ENCODE measurements at places on chromosomes 1 and 21.
A peak's percentile ranks its signal among the peaks of the same experiment; 100 is the strongest.

DNA sequence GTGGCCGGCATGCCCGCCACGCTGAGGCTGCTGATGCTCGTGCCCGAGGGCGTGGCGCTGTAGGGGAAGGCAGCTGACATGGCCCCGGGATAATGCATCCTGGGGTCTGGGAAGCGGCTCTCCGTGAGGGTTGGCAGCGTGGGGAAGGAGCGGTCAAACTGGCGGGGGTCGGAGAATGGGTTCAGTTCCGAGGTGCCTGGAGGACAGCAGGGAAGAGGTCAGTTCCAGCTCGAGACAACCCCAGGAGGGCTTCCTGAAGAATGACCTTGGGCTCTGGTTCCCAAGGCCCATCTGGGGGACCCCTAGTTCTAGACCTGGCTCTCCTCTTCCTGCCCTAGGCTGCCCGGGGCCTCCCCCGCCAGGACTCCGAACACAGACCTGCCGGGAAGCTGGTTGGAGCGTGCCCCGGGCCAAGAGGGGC lies 27.6 kb downstream of the RUNX3 start:
- DNase-seq, result peak; percentile 6

GRCh38 chr1:117447661-117448060 lies 80.4 kb downstream of the MAN1A2 start:
- DNase-seq, result no peak

GRCh38 chr1:63051356-63051755 lies 267.4 kb downstream of the ATG4C start:
- no peak for DNase-seq

GRCh38 chr1:21633992-21634805 lies 35.0 kb downstream of the RAP1GAP start:
- no peak for DNase-seq

- DNase-seq, result peak; percentile 63
These were observed 2.2 kb downstream of the ACAP3 start for GRCh38 chr1:1305300-1306069.

- DNase-seq, result no peak
These were observed 111.8 kb upstream of the CYYR1 start for GRCh38 chr21:26684889-26685288.

DNA sequence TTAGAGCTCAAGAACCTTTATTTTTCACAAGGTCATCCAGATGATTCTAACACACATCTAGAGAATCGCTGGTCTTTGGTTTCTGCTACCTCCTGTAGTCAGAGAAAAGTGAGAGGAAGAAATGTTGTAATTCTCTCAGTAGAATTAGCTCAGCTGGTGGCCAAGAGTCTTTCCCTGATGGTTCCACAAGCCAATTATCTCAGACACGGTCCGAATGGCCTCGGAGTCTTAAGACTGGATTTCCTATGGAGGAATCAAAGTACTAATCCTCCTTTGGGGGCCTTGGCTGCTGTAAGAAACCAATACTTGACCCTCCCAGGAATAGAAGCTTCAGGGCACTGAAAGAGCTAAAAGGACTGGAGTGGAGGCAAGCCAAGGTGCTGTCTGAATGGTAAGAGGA lies 1.8 kb downstream of the TMEM81 start:
- DNase-seq, result no peak

GRCh38 chr21:39452970-39453342 lies 1.2 kb downstream of the SH3BGR start:
- no peak for DNase-seq

- no peak for DNase-seq
These were observed 50.3 kb upstream of the DMRTA2 start for GRCh38 chr1:50473513-50473912.

DNA sequence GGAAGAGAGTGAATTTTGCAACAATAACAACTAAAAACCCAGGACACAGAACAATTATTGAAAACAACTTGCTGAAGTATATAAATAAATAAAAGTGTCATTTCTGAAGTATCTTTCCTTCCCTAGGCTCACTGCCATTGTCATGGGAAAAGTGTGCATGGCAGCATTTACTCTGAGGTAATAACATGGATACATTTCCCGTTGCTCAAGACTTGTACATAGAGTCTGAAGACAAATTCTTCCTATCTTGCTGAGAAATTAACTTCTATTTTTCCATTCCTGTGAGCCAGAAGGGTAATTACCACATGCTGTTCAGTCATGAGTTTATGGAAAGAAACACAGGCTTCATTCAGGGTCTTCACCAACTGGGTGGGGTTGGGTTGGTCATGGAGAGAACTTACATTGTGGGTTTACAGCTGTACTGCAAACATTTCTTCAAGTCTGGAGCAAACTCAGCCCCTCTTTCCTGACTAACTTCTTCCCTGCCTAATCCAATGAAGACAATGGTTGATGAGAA lies 32.2 kb downstream of the ST6GALNAC3 start:
- DNase-seq, result no peak

- DNase-seq, result no peak
These were observed 119.8 kb downstream of the OSBPL9 start for GRCh38 chr1:51736702-51737101.

DNA sequence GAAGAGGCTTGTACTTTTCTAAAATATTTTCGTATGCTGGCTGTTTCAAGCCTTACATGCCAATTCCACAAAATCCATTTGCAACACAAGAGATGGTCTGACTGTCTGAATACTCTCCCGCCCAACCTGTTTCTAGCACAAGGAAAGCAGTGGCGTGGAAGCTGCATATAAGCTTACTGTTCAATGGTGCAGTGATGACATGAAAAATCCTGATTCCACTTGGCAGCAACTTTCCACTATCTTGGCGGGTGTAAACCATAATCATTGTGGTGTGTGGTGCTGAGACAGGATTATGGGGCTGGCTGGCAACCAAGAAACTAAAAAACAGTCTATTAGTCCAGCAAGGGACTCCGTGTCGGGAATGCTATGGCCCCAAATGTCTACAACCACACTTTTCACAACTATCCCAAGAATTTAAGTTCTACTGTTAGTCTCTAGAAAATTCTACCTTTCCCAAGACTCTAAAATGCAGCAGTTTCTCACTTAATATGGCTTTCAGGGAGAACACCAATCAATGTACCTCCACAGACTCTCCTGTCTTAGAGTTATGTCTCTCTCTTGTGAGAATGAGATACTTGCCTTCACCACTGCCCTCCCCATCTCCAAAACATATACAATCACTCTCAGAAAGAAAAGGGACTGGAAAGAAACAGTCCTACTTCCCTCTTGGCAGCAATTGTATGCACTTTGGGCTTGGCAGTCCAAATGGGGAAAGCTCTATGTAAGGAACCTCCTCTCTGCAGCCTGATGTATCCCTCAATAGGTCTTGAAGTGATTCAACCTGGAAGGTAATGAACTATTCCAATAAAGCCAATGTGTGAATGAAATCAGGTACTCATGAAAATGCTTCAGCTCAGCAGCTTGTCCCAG lies 9.5 kb downstream of the COLGALT2 start:
- no peak for DNase-seq

DNA sequence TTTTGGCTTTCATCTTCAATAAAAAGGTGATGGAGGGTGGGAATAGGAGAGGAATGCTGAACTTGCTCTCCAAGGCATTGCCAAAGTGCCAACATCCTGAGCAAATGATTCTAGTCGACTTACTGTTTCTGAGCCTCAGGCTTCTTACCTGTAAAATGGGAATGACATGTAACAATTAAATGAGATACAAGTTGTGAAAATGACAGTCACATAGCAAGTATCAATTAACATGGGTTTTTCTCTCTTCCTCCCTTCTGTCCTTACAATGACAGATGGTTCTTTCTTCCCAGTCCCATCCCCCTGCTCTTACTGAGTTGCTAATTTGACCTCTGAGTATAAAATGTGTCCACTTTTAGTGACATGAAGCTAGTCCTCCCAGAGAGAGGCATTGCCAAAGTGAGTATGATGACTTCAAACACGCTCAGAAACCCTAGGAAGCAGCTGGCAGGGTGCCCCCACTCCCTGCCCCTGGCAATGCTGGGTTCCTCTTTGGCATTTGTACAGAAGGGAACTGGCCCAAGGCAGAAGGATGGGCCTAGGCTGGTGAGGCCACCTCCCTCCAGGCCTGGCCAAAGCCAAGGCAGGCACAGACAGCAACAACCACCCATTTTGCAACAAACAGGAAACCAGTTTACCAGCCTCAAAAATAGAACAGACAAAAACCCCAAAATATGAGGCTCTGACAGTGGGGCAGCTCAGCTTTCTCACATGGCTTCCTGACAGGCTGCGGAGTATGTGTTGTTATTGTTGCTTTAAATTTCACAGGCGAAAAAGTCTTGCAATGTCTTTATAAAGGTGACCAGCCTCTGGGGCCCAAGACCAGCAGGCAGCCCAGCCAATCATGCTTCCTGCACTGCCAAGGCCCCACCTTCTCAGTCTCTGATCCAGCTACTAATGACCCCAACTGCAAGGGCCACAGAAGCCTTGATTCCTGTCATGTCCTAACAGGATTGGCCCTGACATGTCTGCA lies 115.9 kb downstream of the HIVEP3 start:
- DNase-seq, result no peak

DNA sequence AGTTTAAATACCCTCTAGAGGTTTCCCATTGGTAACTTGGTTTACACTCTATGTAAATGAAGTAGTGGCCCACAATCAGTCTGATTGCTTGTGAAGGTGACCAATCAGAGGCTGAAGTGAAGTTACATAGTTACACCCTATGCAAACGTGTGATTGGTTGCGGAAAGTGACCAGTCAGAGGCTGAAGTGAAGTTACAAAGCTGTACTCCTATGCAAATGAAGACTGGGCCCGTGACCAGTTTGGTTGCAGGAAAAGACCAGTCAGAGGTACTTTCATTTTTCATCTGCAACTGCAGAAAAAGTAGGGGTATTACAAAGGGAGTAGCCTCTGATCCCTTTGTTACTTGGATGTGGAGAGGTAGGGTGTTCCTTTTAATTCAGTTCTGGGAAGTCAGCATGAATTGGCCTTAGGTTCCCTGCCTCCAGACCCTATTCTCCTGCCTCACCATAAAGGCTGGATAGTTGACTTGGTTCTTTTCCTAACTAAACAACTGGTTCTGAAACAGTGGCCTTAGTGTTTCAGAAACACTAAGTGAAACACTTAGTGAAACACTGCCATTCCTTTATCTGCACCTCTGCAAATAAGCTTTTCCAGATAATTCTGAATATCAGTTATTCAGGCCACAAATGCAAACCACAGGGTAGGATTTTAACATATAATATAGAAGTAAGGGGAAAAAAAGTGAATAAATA lies 39.3 kb downstream of the MAGI3 start:
- no peak for DNase-seq

GRCh38 chr1:61138921-61139774 lies 56.8 kb downstream of the NFIA start:
- no peak for DNase-seq

GRCh38 chr21:35982717-35983116 lies 77.6 kb downstream of the SETD4 start:
- no peak for DNase-seq

DNA sequence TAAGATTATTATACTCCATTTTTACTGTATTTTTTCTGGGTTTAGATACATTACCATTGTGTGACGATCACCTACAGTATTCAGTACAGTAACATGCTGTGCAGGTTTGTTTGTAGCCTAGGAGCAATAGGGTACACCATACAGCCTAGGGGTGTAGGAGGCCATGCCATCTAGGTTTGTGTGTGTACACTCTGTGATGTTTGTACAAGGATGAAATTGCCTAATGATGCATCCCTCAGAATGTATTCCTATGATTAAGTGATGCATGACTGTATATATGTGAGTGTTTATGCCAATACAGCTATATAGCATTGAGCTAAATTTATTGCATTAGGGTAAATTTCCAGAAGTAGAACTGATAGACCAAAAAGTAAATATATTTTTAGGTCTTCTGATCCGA lies 23.3 kb downstream of the TUFT1 start:
- no peak for DNase-seq

DNA sequence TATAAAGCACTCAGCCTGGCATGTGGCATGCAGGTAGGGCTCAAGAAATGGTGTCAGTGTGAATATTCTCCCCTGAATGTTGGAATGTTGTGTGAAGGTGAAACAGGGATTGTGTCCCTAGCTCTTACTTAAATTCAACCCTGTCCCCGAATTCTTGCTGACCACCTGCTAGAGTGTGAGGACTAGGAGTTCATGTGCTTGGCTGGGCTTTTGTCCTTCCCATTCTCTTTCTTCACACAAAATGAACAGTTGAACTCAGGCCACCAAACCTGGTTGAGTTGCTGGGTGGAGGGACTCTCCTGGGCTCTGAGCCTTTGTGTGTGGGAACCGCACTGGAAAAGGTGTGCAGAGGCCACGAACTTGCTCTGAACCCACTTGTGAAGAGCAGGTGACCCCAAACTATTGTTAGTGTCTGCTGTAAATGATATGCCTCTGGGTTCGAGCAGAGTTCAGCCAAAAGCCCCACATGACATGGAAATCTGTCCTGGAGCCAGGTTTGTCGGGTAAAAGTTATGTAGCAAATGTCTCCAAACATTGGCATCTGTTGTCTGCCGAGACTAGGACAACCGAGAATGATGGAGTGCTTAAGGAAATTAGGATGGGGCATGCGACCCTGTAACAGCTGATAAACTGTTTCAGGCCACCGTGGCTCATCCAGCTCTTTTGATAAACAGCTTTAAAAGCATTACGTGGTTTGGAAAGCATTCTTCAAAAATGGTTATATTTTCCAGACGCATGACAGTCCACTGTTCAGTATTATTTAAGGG lies 144.2 kb downstream of the DHRS3 start:
- no peak for DNase-seq

DNA sequence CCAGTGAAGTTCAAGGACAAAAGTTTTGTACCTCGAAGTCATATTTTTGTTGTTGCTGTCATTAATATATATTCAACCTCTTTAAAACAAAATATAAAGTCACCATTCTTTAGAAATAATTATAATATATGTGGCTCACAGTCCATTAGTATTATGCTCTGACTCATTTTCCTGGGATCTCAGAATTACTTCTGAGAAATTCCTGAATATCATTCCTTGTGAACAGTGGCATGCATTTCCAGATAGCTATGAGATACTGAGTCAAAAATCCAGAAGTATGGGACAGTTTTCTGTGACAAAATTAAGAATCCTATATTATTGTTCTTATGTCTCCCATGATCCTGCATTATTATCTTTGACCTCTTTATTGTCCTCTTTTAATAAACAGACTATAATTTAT lies 13.8 kb upstream of the RGS21 start:
- no peak for DNase-seq

DNA sequence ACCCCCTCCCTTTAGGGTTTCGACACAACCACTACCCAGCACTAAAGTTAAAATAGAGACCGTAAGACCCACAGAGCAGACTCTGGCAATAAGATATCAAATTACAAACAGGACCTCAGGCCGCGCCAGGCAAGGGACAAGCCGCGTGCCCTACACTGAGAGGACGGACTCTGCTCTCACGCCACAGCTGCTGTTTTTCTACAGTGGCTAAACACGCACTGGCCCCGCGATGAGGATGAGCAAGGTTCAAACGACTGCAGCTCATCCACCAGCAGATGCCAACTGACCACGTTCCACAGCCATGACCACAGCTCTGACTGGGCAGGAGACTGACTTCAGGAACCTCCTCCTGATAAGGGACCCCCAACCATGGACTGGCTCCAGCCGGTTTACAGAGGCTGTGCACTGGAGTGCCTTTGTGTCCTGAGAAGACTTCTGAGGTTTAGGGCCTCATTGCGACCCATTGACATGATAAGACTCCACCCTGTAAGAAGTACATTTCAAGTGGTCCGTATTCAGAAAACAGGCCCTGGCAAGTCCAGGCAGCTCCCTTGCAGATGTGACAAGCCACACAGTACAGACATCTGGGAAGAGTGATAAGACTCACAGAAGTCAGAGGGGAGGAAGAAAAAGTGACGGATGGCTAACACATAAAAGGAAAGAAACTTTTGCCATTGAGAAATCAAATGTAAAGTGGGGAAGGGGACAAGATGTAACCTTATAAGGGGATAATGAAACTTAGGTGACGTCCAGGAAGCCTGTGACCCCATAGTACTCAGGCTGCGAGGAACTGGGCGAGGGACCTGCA lies 1.5 kb upstream of the KRTAP10-6 start:
- no peak for DNase-seq
